ENCODE measurements at places on chromosomes 7 and 10.

GRCh38 chr10:78584681-78585080 is 484.1 kb upstream of the ZMIZ1 start:
- no peak for DNase-seq

DNA sequence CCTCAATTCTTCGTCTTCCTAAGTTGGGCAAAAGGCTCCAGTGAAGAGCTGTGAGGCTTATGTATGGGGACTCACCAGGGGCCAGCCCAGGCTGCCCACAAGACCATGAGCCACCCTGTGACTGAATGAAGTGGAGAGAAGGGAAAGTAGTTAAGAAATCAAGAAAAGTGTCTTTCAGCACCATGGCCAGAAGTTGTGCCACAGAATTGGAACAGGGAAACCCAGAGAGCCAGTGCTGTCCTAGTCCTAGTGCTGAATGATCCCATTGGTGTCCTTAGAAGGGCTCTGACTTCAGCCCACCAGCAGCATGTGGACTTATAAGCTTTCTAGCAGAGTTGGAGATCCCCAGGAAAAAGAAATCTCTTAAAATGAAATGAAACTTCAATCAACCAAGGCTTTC is 37.0 kb upstream of the CCSER2 start:
- DNase-seq, result no peak

GRCh38 chr10:124302951-124303505 is 115.7 kb downstream of the OAT start:
- DNase-seq, result no peak

GRCh38 chr7:49763791-49764190 is 9.6 kb upstream of the VWC2 start:
- no peak for DNase-seq

- DNase-seq, result no peak
Observed at GRCh38 chr7:132654150-132654549, 77.9 kb upstream of the PLXNA4 start.

GRCh38 chr7:50562136-50562535 is 3.1 kb downstream of the DDC start:
- DNase-seq, result no peak

Measured in activated naive CD4-positive, alpha-beta T cell (primary cell).